Activated CD4-positive, alpha-beta T cell treated with anti-CD3 and anti-CD28 coated beads for 1 hour (primary cell): ENCODE measurements at places on chromosomes 2 and 18.

DNA sequence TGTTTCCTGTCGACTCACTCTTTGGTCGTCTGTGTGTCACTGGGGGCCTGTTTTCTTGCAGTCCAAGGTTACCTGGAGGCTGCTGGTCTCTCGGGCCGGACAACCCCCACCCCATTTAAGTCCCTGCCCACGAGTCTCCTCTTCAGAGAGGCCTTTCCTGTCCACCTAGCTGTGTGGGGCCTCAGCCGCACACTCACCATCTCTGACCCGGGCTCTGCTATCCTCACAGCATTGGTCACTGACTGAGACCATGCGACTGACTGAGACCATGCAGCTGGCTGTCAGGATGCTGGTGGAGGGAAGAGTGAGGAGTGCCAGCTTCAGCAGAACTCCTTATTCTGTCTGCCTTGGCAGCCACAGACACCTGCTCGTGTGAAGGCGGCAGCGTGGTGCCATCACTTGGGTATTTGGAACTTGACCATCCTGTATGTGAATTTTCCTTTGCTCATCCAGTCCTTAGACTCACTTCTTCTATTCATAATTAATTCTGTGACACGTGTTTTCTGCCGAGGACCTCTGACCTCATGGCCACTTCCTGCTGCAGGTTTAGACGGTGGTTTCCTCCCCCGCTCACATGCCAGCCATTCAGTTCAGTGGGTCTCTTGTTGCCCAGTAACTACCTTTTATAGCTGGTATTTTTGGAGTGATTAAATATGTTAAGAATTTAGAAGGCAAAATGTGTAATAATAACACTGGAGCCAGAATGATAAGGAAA, 47.5 kb upstream of the ASB1 start:
- DNase-seq: no peak

- no peak for DNase-seq
These were observed 2.7 kb downstream of the MIB1 start for GRCh38 chr18:21743166-21743832.

DNA sequence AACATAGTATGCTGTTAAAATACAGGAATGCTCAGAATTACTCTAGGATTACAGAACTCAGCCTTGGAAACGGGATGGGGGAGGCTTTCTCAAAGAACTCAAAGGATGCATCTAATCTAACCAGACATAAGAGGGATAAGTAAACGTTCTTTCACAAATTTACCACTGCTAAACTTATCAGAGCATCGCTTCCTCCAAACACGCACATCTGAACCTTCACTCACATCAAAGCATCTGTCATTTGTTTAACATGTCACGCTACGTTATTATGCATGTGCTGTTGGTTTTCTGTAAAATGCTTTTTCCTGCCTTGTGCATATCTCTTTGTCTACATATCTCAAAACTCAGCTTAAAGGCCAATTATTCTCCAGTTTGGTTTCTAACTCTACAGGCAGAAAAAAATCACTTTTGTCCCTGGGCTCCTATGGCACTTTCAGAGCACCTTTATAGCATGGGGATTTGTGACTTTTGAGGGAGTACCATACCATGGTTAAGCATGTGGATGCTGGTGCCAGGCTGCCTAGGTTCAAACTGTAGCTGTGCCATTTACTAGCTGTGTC, 106.7 kb upstream of the FSHR start:
- DNase-seq: no peak

DNA sequence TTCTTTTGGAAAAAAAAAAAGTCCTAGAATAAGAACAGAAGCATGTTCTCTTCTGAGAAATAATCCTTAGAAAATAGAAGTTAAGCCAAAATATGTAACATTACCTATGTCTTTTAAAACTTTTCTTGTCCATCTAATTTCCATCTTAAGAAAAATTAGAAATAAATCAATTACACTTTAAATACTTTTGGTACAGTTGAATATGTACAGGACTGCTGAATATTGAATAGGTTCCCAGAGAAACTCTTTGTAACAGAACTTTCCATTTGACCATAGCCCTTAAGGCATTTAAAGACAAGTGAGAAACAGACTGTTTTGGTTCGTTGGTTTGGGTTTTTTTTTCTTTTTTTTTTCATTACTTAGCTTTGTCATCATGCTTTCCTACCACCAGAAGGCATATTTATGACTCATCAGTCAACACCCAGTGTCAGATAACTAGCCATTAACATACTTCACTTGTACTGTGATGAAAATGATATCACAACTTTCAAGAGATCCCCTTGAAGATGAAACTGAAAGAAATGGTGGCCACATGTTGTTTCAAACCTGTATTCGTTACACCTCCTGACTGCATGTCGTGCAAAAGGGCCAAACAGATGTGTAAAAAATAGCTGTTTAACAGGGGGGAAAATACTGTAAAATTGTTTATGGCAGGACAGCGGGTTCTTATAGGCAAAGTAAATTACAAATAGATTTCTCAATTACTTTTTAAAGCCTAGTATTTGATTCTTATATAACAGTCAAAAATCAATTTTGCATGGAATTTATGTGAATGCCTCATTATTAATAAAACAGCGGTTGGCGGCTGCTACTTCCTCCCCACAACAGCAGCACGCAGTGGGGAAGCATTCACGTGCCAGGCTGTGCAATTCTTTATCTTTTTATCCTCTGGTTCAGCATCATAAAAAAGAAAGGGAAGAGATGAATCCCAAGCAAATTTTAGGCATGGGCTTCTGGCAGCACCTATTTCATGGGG, 280.7 kb upstream of the HNRNPA3 start:
- DNase-seq: no peak

DNA sequence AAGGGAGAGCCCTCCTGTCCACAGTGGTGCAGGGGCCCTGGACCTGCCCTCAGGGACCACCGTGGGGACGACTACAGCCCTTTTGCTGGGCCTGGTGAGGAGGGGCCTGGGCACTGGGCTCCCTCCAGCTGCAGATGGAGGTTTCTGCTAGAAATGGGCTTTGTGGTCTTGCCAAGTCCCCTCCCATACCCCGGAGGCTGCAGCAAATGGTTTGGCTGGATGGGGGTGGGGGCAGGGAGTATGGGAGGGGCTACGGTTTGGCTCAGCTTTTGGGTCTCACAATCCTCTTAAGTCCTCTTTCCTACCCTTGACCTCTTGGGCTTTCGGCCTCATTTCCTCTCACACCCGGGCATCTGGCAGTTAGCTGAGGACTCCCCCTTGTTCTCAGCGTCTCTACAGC, 21.7 kb downstream of the TET3 start:
- DNase-seq: no peak

GRCh38 chr2:176473177-176473576, 203.9 kb downstream of the MTX2 start:
- no peak for DNase-seq

GRCh38 chr18:2636126-2636631, 19.3 kb upstream of the SMCHD1 start:
- no peak for DNase-seq

DNA sequence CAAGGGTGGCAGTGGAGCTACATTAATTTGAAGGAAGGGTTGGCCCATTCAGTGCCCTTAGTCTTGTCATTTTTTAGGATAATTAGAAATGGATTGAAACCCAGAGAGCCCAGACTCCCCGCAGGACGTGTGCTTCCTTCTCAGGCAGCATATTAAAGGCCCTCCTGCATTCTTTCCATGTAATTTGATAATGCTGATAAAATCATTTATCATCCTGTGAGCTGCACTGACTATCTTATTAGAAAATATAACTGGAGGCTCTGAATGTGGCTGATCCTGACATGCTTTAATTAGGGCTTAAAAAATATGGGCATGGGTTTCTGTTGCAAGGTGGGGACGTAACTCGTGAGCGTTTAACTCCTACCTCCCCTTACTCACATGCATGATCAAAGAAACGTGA, 148.1 kb downstream of the ACKR3 start:
- DNase-seq: no peak

DNA sequence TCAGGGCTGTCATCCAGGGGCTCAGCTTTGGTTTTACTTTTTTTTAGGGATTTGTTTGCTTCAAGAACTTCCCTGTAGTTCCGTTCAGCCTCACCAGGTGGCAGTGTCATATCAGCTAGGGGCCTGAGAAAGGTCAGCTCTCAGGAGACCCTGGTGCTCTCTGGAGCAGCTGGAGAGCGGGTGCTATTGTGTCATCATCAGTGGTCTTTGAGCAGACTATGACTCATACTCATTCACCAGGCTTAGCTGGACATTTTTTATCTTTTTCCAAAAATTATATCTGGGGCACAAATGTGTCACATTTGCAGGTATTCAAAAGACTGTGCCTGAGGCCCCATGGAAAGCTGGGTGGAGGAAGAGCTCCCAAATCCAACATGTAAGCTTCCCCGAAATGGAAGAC, 24.4 kb downstream of the ZNF892 start:
- DNase-seq: no peak

GRCh38 chr18:60889442-60889841, 443.8 kb upstream of the CDH20 start:
- DNase-seq: no peak

DNA sequence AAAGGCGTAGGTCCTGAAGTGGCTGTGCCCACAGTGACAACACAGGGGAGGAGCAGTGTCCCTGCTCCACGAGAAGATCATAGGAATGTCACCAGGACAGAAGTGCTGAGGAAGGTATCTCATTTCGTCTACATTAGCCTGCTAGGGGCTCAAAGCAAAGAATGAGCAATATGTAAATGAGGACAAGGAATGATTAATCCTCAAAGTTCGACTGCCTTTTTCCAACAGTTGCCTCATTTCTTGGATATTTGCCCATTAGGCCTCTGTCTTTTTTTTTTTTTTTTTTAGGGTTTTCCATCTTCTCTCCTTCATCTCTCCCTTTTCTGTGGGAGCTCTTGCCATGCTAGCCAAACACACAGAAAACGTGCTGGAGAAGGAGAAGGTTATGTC, 105.2 kb upstream of the ARHGAP28 start:
- DNase-seq: no peak

DNA sequence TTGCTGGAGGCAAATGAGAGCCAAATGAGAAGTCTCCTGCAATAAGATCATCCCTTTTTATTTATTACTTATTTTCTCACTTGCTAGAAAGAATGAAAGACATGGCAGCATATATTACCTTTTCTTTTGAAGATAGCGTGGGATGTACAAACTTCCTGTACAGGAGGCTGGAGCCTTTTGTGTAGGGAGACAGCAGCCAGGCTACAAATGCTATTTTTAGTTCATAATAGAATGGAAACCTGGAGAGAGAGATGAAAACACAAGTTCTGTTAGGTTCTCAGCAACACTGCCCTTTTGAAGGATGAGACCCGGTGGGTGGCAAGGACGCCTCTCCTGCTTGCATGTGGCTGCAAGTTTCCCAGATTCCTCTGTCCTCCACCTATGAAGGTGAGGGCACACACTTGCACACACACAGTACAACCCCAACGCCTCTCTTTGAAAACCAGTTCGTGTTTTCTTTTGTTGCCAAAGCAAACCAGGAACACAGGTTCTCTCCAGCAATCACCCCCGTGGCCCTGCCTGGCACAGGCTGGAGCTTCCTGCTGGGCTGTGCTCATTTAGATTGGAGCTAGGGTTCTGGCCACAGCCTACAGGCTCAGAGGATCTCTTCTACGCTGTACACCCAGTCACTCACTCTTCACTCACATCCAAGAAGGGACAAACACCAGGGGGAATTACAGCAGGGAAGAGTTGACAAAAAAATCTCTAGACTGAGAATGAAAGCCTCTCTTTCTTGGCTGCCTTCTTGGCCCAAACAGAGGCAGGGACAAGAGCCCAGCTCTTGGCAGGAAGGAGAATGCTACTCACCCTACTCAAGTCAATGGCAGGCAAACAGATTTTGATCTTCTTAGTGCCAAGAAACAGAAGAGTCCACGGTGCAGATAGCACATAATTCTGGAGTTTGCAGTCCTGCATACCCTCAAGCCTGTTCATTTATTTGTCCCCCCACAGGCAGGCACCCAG, 55.6 kb downstream of the MRPL35 start:
- DNase-seq: no peak

GRCh38 chr2:40820319-40820718, 368.4 kb upstream of the SLC8A1 start:
- no peak for DNase-seq

GRCh38 chr18:36947820-36948348, 119.0 kb downstream of the KIAA1328 start:
- no peak for DNase-seq

GRCh38 chr2:161981679-161982250, 92.2 kb downstream of the DPP4 start:
- DNase-seq: no peak

- DNase-seq: no peak
These were observed 55.1 kb downstream of the FAM117B start for GRCh38 chr2:202689898-202690297.

GRCh38 chr2:154827286-154827685, 128.8 kb downstream of the KCNJ3 start:
- DNase-seq: no peak

GRCh38 chr2:215982465-215982875, 30.9 kb downstream of the MREG start:
- no peak for DNase-seq

- no peak for DNase-seq
These were observed 158.5 kb downstream of the COPS8 start for GRCh38 chr2:237244178-237244577.

DNA sequence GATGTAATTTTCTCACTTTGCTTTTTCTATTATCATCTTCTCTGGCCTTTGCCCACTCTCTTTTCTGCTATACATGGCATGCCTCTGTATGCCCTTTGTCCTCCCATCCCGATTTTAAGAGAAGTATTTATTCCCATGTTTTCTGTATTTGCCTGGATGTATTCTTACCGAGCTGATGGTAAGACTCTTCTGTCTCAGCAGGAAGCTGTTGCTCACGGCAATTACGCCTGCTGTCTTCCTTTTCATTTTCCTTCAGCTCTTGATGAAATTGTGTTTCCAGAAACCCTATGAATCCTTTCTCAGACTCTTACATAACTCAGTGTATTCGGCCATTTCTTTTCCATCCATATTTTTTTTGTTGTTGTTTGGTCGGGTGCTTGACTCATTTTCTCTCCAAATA, 121.6 kb downstream of the SP3 start:
- no peak for DNase-seq

GRCh38 chr2:204331180-204331579, 214.1 kb upstream of the PARD3B start:
- DNase-seq: no peak

GRCh38 chr2:157420771-157421323, 23.0 kb downstream of the CYTIP start:
- no peak for DNase-seq

GRCh38 chr18:8794156-8794933, 89.0 kb downstream of the MTCL1 start:
- DNase-seq: no peak

DNA sequence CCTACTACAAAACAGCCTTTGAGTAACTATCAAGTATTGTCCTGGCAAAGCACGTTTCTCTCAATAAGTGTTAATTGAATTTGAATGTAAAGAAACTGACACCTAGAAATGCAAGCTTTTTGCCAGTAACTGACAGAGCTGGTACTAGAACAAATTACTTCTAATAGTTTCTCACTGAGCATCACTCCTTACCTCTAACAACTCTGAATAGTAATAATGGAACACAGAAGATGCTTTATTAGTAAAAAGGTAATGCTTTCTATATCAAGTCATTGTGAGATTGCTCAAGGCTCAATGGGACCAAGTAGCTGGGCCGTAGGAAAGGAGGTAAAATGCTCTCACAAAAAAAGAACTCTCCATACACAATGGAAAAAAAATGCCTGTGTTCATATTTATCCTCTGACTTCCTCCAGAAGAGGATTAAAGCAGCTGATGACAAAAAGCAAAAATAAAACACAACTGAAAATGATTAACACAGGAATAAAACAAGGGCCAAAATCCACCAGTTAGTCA, 11.8 kb downstream of the RASGRP3 start:
- DNase-seq: no peak
